ENCODE measurements at places on chromosomes 2 and 18.
A peak's percentile ranks its signal among the peaks of the same experiment; 100 is the strongest.

- DNase-seq: no peak
Measured at GRCh38 chr18:33603454-33603853, 25.4 kb downstream of the ASXL3 start.

DNA sequence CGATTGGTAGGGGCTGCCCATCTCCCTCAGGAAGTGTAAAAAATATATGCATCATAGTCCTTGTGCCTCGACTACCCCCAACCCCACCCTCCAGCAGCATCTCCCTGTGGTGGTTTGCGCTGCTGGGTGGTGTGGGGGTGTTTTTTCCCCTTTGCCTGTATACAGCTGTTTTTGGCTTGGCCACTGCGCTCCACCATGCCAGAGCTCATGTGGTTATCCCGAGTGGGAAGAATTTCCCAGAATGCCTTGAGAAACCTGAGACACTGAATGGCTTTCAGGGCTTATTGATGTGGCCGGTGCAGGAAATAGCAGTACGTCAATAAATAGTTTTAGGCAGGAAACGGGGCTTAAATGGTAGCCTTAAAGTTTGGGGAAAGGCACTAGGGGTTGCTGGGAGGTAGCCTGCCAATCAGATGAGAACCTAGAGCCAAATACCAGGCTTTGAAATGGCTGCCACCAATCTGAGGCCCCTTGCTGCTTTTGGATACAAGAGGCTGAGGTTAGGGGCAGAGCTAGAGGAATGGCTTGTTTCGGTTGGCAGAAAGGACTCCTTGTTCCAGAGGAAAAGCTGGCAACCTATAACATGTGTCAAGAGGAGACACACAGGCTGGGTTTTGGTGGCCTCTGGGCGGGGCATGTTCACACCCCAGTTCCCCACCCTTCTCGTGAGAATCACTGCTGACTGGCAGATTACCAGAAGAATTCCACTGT lies 144.1 kb downstream of the SMAD7 start:
- DNase-seq: peak; percentile 29

- no peak for DNase-seq
Measured at GRCh38 chr2:140491876-140492275, 1638.9 kb downstream of the LRP1B start.

- peak; percentile 92 for DNase-seq
Measured at GRCh38 chr2:172555522-172556283, at the start of gene PDK1. PDK1 (plus strand) TSS chr2:172556090; CDS start chr2:172556151, 61 bp downstream.

DNA sequence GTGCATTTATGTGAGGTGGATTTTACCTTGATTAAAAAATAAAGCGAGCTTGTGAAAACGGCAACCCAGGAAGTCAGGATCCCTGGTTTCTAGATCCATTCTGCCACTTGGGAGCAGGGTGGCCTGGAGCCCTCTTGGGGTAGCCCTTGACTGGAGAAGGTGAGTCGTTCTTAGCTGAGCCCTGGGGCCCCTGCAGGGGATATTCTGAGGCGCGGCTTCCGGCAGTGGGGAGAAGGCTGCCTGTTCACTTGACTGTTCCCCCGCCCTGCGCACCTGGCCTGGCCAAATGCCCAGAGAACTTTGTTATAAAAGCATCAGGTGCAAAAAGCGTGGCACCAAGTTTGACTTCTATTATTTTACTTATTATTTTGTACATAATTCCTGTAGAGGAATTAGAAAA lies 221.9 kb downstream of the DYSF start:
- DNase-seq: no peak

GRCh38 chr2:207819021-207819797 lies 49.5 kb upstream of the FZD5 start:
- DNase-seq: no peak

GRCh38 chr18:35917043-35917442 lies 55.4 kb upstream of the RMP24 start:
- DNase-seq: no peak

DNA sequence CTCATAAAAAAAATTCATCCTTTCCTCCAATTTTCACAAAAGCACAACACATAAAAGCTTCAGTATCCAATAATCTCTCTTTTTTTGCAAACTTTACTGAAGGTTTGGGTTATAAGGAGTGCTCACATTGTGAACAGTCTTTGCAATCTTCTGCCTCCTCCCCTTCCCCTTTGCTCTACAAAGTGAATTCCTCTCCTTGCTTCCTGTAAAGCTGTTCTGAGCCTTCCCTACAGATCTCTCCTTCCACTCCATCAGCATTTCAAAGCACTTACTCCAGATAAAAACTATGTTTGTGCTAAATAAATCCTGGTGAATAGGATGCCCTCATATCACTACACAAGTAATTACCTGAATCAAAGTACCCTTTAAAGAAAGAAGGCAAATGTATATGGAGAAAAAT lies 4.6 kb upstream of the PDK1 start:
- DNase-seq: no peak

DNA sequence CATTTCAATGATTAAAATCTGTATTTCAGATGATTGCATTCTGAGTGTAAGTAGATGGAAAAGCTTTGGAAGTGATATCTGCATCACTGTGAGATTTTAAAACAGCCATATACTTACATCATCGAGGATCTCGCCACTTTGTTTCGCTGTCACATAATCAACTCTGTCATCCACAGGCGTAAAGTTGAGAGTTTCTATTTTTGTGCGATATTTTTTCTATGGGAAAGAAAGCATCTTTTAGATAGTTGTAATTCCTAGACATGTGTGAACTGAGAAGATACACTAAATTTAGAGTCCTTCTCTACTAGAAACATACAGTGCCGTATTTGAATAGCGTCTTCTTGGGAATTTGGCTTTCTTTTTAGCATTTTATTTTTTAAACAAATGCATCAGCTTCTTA lies 158.8 kb downstream of the RIF1 start:
- DNase-seq: no peak

DNA sequence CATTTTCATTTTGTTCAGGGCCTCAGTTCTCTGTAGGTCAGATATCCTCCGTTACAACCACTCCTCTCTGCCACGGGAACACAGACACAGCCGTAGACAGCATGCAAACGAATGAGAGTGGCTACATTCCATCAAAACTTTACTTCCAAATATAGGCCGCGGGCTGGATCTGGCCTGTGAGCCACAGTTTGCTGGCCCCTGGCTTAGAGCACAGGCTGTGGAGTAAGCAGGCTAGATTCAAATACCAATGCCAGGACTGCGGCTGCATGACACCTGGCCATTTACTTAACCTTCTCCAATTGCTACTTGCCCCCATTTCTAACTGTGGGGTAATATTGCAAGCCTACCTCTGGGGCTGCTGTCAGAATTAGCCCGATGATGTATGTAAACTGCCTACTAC lies 325.8 kb upstream of the POU3F3 start:
- no peak for DNase-seq

- DNase-seq: peak; percentile 5
Measured at GRCh38 chr2:221571551-221572218, 419 bp downstream of the EPHA4 start.

- no peak for DNase-seq
Measured at GRCh38 chr18:74029161-74029560, 118.5 kb downstream of the FBXO15 start.

- peak; percentile 10 for DNase-seq
Measured at GRCh38 chr2:188524519-188525113, 232.9 kb downstream of the GULP1 start.

DNA sequence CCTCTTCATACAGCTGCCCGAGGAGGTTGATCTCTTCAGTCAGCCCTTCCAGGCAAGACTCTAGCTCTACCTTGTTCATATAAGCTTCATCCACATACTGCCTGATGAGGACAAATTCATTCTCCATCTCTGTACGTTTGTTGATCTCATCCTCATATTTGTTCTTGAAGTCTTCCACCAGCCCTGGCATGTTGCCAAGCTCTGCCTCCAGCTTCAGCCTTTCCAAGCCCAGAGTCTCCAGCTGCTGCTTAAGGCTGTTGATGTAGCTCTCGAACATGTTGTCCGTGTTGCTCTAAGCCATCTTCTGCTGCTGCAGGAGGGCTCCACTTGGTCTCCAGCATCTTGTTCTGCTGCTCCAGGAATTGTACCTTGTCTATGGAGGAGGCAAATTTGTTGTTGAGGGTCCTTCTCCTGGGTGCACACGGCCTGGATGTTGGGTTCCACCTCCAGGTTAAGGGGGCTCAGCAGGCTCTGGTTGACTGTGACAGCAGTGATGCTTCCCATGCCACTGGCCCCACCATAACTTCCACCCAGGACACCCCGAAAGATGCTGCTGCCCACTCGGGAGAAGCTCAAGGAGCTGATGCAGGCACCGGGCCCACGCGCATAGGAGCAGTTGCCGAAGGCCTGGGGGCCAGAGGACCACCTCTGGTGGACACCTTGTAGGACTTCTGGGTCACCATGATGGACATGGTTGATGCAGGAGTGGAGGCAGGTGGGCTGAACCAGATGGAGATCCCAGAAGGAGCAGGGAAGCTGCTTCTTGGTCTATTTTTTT lies 30.3 kb downstream of the ICA1L start:
- no peak for DNase-seq

DNA sequence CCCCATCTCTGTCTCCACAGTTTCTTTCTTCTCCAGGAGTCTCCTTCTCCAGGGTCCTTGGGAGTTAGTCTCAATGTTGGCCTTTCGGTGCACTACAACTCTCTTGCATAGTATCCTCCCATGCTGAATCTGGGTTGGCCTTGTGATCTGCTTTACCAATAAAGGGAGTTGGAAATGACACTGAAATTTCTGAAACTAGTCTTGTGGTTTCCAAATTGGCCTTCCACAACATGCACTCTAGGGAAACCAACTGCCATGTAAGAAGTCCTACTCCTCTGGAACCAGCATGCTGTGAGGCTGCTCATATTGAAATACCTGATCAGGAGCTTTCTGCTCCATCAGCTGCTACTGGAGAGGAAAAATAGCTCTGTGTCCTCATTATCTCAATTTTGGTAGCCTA lies 9.9 kb upstream of the ABHD3 start:
- no peak for DNase-seq

DNA sequence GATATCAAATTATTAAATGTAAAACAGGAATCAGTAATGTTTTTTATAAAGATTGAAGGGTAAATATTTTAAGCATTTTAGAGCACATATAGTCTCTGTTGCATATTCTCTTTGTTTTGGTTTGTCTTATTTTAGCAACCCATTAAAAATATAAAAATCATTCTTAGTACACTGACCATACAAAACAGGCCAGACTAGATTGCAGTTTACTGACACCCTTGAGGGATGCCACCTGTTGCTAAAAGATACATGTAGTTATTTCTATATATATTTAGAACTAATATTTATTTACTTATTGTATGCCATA lies 44.7 kb upstream of the SULT1C3 start:
- no peak for DNase-seq

DNA sequence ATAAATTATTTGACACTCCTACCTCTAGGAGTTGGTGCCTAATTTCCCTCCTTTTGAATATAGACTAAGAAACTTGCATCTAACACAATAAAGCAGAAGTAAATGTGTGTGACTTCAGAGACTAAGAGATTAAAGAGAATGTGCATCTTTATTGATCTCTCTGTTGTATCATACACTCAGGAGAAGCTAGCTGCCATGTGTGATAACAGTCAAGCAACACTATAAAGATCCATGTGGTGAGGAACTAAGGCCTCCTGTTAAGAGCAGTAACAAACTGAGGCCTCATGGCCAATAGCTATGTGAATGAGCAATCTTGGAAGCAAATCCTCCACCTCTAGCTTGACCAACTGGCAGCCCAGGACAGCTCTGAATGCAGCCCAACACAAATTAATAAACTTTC lies 3.4 kb downstream of the FANCL start:
- DNase-seq: no peak

DNA sequence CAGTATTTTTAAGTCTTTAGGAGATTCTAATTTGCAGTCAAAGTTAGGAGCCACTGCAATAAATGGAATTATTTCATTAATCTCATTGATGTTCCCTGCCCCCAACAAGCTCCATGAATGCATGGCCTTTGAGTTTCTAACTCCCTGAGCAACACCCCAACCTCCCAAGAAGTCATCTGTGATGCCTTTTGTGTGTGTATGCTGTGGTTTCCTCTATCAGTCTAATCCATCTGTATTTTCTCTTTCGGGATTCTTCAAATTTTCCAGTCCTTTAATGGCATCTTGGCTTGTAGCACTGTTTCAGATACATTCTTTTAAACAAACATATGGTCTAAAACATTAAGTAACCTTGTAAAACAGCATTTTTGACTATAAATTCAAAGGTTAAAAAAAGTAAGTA lies 16.8 kb downstream of the SERPINB10 start:
- no peak for DNase-seq

DNA sequence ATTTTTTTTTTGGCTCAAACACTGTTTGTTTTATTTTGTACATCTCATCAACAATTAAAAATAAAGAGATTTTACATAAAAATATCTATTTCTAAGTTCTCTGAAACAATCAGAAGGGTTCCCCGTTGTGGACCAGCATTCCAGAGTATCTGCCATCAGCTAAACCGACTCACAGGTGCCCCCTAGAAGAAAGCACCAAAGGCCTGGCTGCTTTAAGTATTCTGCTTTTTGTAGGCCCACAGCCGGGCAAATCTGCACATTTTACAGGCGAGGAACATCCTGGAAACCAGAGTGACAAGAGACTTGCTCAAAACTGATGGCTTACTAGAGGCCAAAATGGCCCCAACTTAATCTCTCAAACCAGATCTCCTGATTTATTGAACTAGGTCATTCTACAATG lies 82.2 kb upstream of the SETBP1 start:
- no peak for DNase-seq

DNA sequence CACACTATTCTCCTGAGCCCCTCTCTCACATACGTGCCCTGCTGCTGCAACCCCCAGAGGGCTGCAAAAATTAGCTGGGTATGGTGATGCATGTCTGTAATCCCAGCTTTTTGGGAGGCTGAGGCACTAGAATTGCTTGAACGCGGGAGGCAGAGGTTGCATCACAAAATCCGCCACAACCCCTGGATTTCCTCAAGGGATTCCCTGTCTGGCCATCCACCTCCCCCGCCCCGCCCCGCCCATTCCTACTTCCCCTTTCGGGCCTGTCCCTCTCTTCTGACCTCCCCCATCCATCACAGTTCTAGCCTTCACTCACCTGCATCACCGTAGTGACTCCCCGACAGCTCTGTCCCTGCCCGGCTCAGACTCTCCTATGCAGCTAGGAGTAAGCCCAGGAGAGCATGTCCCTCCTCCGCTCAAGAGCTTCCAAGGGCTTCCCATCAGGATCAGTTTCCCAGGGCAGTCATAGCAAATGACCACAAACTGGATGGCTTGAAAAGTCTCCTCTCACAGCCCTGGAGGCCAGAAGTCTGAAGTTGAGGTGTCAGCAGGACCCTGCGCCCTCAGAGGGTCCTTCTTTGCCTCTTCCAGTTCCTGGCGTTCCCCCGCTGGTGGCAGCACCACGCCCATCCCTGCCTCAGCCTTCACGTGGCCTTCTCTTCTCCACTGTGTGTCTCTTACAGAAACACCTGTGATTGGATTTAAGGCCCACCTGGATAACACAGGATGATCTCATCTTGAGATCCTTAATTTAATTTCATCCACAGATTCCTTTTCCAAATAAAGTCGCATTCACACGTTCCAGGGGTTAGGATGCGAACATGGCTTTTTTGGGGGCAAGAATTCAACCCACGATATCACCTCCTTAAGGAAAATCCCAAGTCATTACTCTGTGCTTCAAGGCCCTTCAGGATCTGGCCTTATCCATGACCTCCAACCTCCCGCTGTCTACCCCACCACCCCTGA lies 58.5 kb downstream of the HS1BP3 start:
- DNase-seq: no peak

GRCh38 chr18:50093366-50094064 lies 101.4 kb downstream of the MYO5B start:
- no peak for DNase-seq
